CD4-positive, CD25-positive, alpha-beta regulatory T cell (primary cell): ENCODE measurements at places on chromosomes 1 and 21.

DNA sequence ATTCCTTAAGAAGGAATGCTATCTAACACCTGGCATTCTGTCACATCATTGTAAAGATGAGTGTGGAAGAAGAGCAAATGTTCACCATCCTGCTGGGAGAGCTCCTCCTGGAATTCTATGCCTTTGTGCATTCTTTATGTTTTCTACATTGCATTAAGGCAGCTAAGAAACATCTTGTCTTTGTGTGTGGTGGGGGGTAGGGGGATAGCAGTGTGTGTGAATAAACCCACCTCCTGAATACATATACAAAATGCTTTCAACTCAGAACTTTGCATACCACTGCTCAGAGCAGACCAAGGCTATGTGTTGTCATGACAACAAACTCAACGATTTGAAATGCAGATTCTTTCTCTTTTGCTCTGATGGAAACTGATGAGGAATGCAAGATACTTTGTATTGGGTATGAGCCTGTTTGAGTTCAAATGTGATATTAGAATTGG, 193.6 kb upstream of the KAZN start:
- no peak for DNase-seq

DNA sequence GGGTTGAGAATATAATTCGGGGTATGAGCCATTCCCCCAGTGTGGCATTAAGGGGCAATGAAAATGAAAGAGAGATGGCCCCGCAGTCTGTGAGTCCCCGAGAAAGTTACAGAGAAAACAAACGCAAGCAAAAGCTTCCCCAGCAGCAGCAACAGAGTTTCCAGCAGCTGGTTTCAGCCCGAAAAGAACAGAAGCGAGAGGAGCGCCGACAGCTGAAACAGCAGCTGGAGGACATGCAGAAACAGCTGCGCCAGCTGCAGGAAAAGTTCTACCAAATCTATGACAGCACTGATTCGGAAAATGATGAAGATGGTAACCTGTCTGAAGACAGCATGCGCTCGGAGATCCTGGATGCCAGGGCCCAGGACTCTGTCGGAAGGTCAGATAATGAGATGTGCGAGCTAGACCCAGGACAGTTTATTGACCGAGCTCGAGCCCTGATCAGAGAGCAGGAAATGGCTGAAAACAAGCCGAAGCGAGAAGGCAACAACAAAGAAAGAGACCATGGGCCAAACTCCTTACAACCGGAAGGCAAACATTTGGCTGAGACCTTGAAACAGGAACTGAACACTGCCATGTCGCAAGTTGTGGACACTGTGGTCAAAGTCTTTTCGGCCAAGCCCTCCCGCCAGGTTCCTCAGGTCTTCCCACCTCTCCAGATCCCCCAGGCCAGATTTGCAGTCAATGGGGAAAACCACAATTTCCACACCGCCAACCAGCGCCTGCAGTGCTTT, 9.4 kb downstream of the PROX1 start:
- no peak for DNase-seq

- no peak for DNase-seq
These were observed 11.3 kb upstream of the PPIE start for GRCh38 chr1:39727221-39727931.

DNA sequence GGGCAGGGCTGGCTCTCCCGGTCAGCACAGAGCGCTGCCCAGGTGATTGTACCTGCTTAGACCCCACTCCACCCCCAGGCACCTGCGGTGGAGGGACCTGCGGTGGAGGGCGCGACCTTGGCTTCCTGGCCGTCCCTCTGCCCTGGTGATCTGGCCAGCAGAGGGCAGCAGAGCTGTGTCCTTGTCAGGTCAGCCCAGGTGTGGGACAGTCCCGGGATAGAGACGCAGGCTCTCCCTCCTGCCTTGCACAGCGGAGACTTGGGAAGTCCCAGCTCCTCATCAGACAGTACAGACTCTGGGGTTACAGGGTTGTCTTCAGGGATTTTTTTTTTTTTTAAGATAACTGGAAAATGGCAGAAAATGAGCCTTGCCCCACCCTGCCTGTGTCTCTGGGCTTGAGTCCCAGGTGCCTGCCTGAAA, 10.0 kb downstream of the SLX9 start:
- peak; percentile 75 for DNase-seq

- DNase-seq = no peak
These were observed 347.8 kb downstream of the DUSP10 start for GRCh38 chr1:221394011-221394544.

DNA sequence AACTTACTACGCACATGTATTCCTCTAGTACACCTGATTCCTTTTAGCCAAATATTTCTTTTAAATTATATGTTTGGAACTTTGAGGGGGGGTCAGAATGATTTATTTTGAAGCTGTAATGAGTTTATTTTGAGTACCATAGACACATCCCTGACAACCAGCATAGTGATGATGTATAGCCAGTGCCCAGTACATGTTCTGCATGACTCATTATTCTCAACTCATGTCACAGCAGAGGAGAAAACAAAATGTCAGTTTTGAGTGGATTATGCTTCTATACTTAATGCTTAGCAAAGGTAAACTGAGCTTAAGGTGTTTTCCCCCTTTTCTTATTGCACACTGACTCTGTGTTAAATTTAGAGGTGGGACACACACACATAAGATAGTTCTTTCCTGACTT, 22.4 kb upstream of the LEPR start:
- DNase-seq = no peak

GRCh38 chr1:189696297-189696696, 781.4 kb downstream of the BRINP3 start:
- DNase-seq = no peak

GRCh38 chr1:233042834-233043233, 92.4 kb downstream of the NTPCR start:
- no peak for DNase-seq

DNA sequence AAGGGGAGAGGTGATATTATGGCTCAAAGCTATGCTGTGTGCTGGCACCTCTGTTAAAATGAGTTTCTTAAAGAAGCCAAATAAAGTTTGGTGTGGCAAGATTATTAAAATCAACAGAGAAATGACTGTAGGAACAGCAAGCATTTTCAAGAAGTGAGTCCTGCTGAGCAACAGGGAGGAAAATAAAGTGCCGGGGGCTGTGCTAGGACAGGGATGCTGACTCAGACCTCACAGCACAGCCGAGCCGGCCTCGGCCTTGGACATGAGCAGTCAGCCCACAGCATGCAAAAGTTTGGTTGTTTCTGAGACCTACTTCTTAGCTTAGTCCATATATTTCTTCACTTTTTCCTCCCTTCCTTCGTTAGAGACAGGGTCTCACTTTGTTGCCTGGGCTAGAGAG, 19.2 kb downstream of the CNIH3 start:
- no peak for DNase-seq

DNA sequence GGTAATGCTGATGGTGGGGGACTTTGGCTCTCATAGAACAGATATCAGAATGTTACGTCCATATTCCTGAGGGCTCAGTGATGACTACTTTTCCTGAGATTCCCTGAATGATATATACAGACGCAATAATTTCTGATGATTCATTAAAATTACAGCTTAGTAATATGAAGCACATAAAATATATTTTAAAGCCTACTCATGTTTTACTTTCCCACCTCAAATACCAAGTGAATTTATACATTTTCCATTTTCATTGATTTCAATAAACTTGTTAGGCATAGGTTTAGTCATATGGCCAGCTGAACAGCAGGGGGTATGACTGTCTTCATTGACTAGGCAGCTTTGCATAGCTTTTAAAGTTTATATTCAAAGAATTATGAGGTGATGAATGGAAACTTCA, 26.2 kb upstream of the PDC start:
- DNase-seq = no peak

- no peak for DNase-seq
These were observed 106.5 kb downstream of the RGS7 start for GRCh38 chr1:241250465-241250864.

GRCh38 chr1:115364780-115365155, 26.7 kb upstream of the NGF start:
- no peak for DNase-seq

DNA sequence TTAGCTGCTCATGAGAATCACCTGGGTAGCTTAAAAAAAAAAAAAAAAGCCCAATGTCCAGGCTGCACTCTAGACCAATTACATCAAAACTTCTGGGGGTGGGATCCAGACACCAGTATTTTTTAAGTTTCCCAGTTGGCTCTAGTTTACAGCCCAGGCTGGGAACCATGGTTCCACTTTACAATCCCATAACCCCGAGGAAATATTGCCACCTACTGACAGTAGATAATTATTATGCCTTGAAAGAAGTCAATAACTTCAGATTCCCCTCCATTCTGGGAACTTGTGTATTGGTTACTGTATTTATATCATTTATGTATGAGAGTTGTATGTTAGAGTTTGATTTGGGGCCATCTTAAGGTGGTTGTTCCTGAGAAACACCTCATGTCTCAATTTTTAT, 100.2 kb downstream of the SPATA46 start:
- no peak for DNase-seq

GRCh38 chr1:220893701-220894024, 14.4 kb downstream of the HLX start:
- no peak for DNase-seq
